Hematopoietic multipotent progenitor cell treated with erythropoietin and hydrocortisone succinate and interleukin-3 and kit ligand, for 17 days (in vitro differentiated cells): ENCODE measurements at places on chromosomes 7 and 10.

DNA sequence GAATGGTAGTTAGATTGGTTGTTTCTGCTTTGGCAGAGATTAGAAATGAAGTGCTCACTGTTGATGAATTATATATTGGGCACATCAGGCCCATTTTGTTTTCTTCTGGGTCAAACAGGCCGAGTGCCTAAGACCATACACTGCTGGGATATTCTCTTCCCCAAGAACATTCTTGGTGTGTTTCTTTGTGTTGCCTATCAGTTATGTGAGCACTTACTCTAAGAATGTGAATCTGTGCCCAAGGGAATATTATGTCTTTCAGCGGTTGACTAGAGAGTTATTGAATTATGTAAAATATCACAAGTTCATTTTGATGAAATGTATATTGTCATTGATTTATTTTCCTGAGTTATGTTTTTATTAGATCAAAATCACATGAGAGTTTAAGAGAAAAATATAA, 255.5 kb upstream of the SMIM30 start:
- no peak for DNase-seq

- no peak for DNase-seq
Observed at GRCh38 chr10:107614939-107615685, 450.6 kb upstream of the SORCS1 start.

DNA sequence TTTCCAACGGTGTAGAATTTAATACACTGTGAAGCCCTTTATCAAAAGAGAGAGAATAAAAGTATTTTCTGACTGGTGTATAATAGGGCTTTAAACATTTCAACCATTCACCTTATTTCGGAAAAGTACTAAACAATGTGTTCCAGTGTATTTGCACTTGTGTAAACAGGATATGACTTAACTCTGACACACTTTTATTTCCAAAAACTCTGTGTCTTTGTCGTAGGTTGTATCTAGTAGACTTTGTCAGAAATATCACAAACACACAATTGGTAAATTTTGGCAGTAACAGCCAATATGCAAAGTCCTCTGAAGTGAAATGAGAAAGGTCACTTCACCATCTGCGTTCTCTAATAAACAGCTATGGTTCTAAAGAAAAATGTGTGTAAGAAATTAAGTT, 10.3 kb upstream of the TSPAN13 start:
- no peak for DNase-seq

- no peak for DNase-seq
Observed at GRCh38 chr7:30424506-30424905, 54.1 kb downstream of the NOD1 start.

DNA sequence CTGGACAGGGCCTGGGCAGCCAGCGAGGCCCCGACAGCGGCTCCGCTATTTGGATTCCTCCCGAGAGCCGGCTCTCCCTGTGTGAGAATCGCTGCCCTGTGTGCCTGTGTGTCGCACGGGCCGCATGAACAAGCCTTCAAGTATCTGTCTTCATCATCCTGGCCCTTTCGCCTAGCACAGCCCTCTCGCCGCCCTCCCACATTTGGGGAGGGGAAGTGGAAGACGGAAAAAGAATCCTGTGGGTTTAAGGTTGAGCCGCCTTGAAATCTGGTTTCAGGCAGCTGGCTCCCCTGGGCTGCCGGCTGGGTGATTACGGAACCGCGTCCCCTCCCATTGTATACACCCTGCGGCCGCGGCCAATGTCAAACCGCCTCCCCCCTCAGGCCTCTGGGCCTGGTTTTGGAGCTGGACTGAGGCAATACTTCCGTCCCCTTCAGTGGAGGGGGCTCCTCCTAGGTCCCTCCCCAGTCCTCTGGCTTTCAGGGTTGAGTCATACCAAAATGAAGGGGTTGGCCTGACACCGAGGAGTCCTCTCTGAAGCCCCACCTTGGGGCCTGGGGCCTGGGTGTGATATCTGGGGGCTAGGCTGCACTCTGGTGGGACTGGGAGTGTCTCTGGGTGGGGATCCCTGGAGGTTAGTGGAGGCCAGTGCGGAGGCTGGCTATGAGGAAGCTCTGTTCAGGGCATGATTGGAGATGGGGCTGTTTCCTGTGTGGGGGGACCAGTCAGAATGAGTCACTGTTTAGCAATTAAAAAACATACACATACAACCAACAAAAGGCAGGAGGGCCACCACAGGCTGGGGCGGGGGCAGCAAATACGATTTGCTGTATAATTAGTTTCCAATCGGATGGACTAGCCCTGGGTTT, 1.7 kb downstream of the TRIM8 start:
- peak; percentile 75 for DNase-seq
